ENCODE measurements at places on chromosomes 3 and 15.

DNA sequence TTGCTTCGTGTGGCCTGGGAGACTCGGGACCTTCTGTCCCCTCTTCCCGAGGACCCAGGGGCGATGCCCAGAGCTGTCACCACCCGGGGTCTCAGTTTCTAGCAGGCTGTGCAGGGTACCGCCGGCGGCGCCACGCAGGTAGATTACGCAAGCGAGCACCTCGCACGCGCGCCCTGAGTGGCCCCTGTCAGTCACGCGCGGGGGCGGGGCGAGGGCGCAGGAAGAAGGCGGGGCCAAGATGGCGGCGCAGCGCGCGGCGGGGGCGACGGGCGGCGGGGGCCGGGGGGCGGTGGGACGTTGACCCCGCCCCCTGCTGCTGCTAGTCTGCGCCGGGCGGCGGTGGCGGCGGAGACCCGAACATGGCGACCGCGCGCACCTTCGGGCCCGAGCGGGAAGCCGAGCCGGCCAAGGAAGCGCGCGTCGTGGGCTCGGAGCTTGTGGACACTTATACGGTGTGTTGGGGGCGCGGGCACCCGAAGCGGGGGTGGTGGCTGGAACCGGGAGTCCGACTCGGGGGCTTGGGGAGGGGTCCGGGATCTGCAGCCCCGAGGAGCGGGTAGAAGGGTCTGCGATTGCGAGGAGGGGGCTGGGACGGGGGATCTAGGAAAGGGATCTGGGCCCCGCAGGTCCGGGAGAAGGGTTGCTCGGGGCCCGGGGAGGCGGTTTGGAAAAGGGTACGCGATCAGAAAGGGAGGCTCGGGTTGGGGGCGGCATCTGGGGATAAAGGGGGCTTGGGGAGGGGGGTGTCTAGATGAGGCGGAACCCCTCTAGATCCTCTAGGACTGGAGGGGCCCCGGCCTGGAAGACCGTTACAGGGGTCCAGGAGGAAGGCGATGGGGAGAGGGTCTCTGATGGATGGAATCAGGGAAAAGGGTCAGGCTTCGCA lies at the start of gene NISCH:
Gene NISCH, plus strand, starts transcription at position 322 of the 886 bp plus-strand sequence. Its CDS starts 38 bp downstream, at position 360.
- DNase-seq, result no peak

DNA sequence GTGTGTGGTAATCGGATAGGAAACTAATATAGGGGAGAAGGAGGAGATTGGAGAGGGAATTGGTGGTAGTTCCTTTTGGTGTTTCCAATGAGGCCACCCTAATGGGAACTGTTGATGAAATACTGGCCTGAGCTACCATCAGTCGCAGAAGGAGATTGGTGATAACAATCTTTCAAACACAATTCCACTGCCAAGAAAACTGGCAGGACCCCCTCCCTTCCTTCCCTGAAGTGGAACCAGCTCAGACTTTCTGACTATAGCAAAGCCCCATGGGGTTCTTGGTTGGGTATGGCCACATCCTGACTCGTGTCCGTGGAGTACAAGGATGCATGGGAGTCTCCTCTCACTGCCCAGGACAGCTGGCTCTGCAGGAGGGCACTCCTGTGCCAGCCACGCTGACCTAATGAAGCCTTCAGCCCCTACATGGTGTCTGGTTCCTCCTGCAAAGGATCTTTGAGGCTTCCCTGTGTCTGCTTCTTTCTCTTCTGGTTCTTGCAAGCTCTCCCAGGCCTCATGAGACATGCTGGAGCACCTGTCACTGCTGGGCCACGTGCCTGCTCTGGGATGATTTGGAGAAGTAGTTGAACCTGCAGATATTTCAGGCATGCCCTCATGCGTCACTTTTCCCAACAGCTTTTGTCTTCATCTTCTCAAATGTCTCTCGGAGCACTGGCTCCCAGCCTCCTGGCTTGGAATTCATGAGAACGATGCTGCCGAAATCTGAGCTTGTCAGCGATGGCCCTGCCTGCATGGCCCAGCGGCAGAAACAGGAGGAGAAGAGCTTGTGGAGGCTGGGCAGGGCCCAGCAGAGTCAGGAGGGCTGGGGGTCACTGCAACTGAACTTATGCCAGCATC lies 90.0 kb upstream of the ADPGK start:
- DNase-seq, result no peak

- DNase-seq, result no peak
Observed at GRCh38 chr15:65980824-65981456, 111.6 kb downstream of the RAB11A start.

DNA sequence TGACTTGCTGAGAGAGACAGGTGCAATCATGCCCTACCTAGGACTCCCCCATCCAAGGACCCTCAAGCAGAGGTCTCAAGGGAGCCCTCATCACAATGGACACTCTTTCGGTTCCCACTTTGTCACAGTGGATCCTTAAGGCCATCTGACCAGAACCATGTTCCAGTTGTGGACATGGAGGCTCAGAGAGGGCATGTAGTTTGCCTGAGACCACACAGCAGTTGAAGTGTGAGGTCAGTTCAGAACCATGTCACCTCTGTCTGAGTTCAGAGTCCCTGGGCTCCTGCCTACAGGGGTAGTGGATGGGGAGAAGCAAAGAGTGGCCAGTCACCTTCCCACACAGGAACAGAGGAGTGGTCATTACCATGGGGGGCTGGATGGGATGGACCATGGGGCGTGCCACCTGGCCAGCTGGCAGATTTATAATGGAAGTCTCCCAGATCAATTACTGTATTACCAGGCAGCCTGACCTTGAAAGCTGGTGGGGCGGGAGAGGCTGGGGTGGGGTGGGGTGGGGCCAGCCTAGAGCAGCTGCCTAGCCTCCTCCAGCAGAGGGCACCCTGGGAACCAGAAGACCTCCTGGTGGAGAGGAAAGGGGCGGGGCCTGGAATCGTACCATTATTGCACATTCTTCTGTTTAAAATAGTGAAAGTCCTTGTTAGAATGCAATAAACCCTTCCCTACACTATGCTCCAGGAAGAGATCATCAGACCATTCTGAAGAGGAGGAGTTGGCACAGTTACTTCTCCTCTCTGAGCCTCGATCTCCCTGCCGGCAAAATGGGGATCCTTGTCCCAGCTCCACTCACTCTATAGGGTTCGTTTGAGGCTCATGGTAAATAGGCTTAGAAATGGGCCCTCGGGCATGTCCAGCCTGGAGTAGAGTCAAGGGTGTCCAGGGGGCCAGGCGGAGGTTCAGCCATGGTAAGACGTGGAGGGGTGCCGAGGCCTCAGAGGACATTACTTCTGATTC lies 26.9 kb upstream of the LINGO1 start:
- DNase-seq, result no peak

Data from cortex of kidney (tissue), 1 donor.